Kidney epithelial cell (primary cell): ENCODE measurements at places on chromosomes 6 and 20. TPM values are rescaled to one million over a fixed set of nuclear protein-coding genes. Genes with fewer than 3 reads are reported as not detected.

The ARMC12 gene
- total RNA-seq, result 0.29 TPM in 1 of 2 replicates, not detected in the other

The FKBP1A gene
- 144 and 155 TPM in 2 replicates for total RNA-seq

The BIRC7 gene
- total RNA-seq, result 12.8 and 19.2 TPM in 2 replicates

The BANF2 gene
- not detected in 2 replicates for total RNA-seq

The TCF21 gene
- total RNA-seq, result 0.33 and 0.68 TPM in 2 replicates

The ADTRP gene
- total RNA-seq, result 1.5 and 4.6 TPM in 2 replicates
